ENCODE measurements at places on chromosomes 4 and X. TPM values are rescaled to one million over a fixed set of nuclear protein-coding genes. Genes with fewer than 3 reads are reported as not detected.

MID1 gene
- 8.5 TPM for total RNA-seq

DNA sequence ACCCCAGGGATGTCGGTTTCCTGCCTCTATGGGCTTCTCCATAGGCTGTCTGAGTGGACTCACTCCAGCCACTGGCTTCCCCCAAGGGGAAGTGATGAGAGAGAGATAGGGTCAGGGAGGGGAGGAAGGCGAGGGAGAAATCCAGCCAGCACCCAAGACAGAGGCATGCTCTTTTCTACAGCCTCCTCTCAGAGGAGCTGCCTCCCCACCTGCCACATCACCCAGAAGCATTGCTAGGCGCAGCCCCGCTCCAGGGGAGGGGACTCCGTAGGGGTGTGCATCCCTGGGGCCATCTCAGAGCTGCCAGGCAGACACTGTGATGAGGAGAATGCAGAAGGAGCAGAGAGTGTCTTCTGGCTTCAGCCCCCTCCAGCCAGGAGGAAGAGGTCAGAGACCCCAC is 109.5 kb upstream of the NKX1-1 start:
- DNase-seq: no peak

- DNase-seq: no peak
Observed at GRCh38 chr4:42642101-42642797, 14.7 kb downstream of the ATP8A1 start.

DNA sequence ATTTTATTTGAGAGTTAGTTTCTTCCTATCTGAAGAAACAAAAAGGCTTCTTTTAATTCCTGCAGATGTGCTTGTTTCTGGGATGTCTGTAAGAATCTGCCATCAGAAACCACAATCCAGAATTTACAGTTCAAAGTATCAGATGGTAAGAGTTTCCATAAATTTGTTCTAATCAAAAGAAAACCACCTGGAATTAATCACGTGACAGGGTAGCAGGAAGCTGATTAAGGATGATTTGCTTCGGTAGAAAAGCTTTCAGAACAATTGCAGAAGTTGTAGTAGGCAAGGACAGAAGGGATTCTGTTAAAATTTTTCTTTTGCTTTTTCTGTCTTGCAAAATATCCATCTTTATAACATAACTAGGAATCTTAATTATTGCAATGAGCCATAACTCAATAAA is 1975.1 kb upstream of the AGA start:
- DNase-seq: no peak

- no peak for DNase-seq
Observed at GRCh38 chr4:133355633-133356032, 206.5 kb downstream of the PCDH10 start.

- DNase-seq: no peak
Observed at GRCh38 chr4:1600811-1601532, 83.1 kb downstream of the FAM53A start.

All from fibroblast of lung (primary cell).